ENCODE measurements at places on chromosomes 1 and 21.

GRCh38 chr1:62024690-62025089 lies 170.0 kb upstream of the L1TD1 start:
- DNase-seq = peak; percentile 81

DNA sequence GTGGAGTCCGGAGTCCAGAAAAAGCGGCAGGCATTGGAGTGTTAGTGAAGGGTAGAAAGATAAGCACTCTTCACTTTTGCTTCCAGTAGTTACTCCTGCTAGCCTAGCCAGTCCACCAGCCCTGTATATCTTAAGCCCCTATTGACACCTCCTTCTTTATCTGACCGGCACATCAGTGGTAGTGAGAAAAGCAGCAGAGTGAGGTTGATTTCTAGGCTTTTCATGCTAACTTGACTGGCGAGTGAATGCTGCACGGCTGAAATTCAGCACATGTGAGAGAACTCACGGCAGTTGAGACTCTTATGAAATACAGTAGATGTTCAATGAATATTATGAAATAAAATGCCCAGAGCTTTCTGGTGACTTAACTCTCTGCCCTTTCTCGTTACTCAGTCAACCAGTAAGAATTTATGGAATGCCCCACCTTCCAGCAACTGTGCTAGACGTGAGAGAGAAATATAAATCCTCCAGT lies 128.2 kb downstream of the CACHD1 start:
- DNase-seq = no peak

GRCh38 chr1:8435569-8436071 lies 117.7 kb downstream of the SLC45A1 start:
- DNase-seq = no peak

- DNase-seq = no peak
Observed at GRCh38 chr1:202585590-202585933, 124.7 kb downstream of the SYT2 start.

DNA sequence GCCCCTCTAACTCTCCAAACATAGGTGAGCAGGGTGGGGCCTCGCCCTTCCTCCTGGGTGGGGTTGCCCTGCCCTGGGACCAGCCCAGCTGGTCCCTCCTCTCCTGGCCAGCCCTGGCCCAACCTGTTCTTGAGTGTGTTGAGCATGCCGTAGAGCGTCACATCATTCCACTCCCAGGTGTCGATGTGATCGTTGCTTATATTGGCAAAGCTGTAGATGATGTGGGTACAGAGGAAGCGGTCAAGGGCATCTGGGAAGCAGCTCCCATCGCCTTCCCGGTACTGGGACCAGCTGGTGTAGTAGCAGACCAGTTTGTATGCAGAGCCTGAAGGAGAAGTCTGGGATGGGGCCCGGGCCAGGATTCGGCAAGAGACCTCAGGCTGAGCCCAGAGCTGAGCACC lies 1.4 kb downstream of the CHI3L1 start:
- no peak for DNase-seq

- no peak for DNase-seq
Observed at GRCh38 chr1:3227351-3227704, 158.3 kb downstream of the PRDM16 start.

DNA sequence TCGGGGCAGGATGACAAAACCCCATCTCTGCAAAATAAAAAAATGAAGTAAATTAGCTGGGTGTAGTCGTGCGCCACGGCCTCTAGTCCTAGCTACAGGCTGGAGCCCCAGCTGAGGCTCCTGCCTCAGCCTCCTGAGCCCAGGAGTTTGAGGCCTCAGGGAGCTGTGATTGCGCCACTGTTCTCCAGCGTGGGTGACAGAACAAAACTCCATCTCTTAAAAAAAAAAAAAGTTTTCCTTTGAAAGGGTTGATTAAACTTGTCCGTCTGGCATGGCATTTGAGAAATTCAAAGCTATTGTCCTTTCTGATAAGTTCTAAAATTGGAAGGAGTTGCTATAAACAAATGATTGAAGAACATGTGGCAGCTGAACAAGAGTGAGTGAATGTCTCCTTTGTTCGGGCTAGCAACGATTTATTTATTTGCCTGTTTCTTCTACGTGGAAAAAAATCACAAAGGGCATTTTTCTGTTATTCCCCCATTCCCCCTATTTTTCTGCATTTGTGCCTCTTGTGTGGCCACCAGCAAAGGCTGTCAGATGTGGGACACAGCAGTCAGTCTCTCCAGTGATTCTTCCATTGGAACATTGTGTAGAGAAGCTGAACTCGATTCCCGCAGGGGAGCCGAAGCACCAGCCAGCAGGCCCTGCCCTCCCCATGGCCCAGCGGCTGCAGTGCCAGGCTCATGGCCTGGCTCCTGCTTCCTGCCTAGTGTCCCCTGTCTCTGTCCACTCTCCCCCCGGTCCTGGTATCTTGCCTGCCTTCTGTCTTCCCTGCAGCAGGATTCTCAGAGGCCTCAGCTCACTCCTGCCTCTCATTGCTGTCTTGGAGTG lies 21.5 kb upstream of the PWP2 start:
- DNase-seq = no peak

DNA sequence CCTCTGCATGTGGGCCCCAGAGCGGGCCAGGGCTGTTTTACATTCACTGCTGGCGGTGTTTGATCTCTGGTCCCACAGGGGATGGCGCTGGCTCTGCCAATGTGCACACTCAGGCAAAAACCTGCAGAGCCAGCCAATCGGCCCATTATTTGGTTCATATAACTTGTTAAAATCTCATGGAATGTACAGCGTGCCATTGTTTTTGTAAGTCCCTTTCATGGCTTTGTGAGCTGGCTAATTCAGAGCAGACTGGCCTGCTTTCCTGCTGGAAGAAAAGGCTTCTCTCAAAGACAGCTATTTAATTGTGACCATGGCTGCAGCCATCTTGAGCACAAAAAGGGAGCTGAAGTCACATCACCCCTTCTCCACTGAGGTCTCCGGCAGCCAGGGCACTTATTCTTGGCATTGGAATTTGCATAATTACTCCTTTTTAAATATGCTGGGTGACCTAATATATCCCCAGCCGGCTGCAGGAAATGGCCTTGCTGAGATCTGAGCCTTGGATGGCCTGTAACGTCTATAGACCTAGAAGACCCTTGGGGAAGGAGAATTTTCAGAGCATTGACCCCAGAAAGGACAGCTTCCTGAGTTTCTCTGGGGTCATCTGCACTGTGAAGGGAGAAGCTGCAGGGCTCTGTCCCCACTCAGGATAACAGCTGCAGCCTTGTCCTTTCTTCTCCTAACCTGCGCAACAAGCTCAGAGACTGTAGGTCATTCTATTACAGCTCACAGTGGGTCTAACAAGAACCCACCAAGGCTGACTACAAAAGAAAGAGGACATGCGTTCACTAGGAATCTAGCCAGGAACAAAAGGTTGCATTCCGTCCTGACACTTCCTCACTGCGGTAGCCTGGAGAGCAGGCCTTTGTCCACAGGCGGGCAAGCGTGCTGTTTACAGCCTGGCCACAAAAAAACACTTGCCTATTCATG lies 45.8 kb downstream of the BCAR3 start:
- DNase-seq = peak; percentile 32

GRCh38 chr21:41431788-41432548 lies 5.9 kb downstream of the MX1 start:
- DNase-seq = no peak

- no peak for DNase-seq
Observed at GRCh38 chr1:204713541-204713940, 28.0 kb upstream of the LRRN2 start.

DNA sequence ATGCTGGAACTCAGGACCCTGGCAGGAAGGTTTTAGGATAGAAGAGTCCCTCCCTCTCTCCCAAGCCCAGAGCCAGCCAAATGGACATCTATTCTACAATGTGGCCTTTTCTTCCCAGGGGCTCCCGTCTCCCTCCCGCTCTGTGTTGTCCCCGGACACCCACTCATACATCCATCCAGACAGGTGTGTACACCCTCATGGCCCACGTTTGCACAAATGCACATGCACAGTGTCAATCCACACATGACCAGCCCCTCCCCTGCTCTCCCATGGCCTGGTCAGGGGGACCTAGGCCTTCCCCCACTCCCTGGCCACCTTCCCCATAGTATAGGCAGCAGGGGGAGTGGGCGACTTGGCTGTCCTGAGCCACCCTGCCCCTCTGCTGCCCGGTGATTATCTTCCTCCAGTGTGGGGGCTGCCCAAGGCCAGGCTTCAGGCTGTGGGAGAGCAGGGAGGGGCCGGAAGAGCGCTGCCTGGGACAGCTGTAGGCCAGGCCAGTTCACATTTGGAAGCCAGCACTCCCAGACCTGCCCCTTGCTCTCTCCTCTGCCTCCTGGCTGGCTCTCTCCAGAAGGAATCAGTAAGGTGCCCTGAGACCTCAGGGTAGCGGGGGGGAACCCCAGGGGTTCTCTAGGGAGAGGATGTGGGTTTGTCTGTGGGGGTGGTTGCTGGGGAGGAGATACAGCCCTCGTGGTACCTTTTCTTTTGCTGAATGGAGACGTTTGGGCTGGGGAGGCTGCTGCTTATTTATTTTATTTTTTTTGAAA lies 4.1 kb upstream of the PTPN7 start:
- no peak for DNase-seq

- DNase-seq = peak; percentile 81
Observed at GRCh38 chr1:212671342-212672031, 28.2 kb downstream of the BATF3 start.

GRCh38 chr1:86461482-86461881 lies 7.2 kb upstream of the CLCA1 start:
- no peak for DNase-seq

- no peak for DNase-seq
Observed at GRCh38 chr21:25639551-25640201, 618 bp downstream of the JAM2 start.

GRCh38 chr21:27743971-27744564 lies 777.2 kb upstream of the ADAMTS5 start:
- no peak for DNase-seq

- no peak for DNase-seq
Observed at GRCh38 chr1:85502171-85502570, 37.2 kb upstream of the DDAH1 start.

- DNase-seq = no peak
Observed at GRCh38 chr1:184605941-184606340, 148.7 kb downstream of the EDEM3 start.

GRCh38 chr1:218809625-218810024 lies 364.1 kb upstream of the LYPLAL1 start:
- no peak for DNase-seq

DNA sequence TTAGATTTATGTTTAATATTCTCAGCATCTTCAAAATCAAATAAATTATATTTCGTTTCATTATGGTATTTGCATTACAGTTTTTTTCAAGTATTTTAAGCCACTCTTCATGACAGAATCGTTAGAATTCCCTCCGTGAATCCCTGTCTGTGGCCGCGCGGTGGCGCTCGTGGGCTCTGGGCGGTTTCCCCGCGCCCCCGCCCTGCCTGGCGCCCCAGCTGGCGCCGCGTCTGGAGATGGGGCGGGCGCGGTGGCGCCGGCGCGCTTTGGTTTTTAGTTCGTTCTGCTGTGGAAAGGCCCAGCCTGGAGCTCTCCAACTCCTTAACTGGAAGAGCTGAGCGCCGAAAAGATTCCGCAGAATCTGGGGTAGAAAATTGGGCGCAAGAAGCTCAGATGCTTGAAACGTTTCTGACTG lies 25.7 kb downstream of the PRMT2 start:
- DNase-seq = peak; percentile 26

GRCh38 chr1:37323486-37324377 lies 150.6 kb upstream of the ZC3H12A start:
- DNase-seq = peak; percentile 57

- no peak for DNase-seq
Observed at GRCh38 chr1:240004086-240004749, 87.5 kb upstream of the FMN2 start.

DNA sequence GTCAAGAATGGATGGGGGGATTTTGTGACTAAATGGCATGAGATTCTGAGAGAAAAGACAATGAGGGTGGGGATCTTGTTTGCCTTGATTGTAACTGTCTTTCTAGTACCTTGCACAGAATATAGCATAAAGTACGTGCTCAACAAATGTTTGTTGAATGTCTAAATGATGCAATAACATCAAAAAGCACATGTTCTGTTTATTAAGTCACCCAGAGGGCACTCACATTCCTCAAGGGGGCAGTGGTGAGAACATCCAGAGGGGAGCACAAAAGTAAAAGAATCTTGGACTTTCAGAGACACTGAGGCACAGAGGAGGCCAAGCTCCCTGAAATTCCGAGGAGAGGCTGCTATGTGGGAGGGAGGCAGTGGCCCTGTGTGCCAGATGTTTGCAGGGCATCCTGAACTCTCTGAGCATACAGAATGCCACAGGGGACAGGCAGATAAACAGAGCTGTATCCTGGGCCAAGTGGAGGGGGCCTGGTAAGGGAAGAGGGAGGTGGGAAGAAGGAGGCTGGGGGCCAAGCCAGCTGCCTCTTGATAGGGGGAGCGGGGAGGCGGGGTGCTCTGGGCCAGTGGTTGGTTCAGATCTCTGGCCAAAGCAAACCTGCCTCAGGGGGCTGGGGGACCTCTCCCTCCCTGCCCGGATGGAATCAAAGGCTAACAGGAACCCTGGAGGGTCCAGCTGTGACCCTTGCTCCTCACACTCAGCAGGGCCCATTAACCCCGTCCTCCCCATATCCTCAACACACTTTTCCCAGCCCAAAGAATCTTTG lies 6.5 kb upstream of the ATP1A2 start:
- DNase-seq = no peak

DNA sequence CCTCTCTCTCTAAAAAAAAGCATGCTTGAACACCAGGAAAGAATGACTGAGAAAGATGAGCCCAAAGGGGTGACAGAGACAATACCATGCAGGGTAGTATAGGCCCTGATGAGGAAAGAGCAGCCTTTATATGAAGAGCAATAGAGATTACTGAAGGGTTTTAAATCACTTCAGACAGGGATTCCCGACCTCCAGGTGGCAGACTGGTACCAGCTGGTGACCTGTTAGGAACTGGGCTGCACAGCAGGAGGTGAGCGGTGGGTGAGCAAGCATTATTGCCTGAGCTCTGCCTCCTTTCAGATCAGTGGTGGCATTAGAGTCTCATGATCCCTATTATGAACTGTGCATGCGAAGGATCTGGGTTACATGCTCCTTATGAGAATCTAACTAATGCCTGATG lies 30.8 kb upstream of the GTF2B start:
- no peak for DNase-seq

DNA sequence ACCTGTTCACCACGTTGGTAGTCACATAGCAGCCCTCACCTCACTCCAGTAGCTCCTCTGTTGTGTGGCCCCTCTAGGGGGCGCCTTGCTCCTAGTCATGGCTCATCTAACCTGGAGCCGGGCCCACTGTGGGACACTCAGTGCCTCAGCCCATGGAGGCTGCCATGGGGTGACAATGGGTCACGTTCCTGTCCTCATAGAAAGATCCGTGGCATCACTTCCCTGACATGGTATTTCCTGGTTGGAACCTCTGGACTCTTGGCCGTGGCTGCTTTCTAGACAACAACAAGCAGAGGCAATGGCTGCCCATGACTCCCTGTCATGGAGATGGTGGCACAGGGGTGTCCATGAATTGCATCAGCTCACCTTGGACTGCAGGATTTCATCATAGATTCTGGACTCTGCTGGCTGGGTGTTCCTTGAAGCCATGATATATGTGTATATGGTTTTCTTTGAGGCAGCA lies 27.5 kb upstream of the SLAMF6 start:
- no peak for DNase-seq

GRCh38 chr1:119008483-119009311 lies 20.6 kb upstream of the TBX15 start:
- peak; percentile 11 for DNase-seq

- DNase-seq = no peak
Observed at GRCh38 chr1:115295904-115296696, 41.9 kb downstream of the NGF start.

Measured in NCI-H2029 (cell line).